Stimulated activated CD8-positive, alpha-beta memory T cell treated with anti-CD3 and anti-CD28 coated beads, Interleukin-4, amount 100 ng/mL, for 24 hours (primary cell): ENCODE measurements at places on chromosomes 12 and 14.

DNA sequence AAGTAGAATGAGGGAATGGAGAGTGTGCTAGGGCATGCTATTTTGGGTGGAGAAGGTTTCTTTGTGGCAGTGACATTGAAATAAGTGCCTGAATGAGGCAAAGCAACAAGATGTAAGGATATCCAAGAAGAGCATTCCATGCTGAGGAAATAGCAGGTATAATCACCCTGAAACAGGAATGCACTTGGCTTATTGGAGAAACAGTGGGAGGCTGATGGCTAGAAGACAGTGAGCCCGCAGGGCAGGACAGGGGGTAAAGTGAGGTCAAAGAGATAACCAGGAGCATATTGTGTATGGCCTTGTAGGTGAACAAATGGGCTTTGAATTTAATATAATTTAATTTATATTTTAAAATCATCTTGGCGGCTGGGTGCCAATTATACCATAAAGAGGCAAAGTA, 877.0 kb downstream of the DIO2 start:
- DNase-seq = no peak

- no peak for DNase-seq
Measured at GRCh38 chr12:67534046-67534445, 114.5 kb upstream of the DYRK2 start.

DNA sequence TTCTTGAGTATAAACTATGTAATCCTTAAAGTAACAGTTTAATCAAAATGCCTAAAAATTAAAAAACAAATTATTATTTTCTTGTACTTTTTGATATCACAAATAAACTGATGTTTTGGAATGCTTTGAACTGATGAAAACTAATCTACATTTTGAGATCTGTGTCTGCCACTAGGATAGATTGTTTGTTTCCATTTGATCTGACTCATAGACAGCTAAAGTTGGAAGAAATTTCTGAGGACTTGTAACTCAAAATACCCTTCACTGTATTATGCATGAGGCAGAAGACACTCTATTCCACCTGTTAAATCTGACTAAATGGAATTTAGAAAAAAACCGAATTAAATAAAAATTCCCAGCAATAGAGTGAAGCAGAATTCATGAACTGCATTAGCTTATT, 1400.0 kb upstream of the FLRT2 start:
- no peak for DNase-seq

GRCh38 chr12:85531341-85531740, 251.3 kb downstream of the ALX1 start:
- no peak for DNase-seq

- DNase-seq = no peak
Measured at GRCh38 chr12:40261937-40262336, 37.1 kb downstream of the LRRK2 start.

DNA sequence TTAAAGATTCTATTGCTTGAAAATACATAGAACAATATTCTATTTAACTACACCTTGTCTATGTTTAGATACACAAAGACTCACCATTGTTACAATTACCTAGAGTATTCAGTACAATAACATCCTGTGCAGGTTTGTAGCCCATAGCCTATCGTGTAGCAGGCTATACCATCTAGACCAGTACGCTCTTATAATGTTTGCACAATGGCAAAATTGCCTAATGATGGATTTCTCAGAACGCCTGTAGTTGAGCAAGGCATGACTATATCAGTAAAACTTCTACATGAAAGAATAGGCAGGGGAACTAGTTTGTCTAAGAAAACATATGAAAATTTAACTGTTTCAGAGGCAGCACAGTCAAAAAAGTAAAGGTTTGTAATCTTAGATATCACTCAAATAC, 375.9 kb downstream of the DAD1 start:
- DNase-seq = no peak

DNA sequence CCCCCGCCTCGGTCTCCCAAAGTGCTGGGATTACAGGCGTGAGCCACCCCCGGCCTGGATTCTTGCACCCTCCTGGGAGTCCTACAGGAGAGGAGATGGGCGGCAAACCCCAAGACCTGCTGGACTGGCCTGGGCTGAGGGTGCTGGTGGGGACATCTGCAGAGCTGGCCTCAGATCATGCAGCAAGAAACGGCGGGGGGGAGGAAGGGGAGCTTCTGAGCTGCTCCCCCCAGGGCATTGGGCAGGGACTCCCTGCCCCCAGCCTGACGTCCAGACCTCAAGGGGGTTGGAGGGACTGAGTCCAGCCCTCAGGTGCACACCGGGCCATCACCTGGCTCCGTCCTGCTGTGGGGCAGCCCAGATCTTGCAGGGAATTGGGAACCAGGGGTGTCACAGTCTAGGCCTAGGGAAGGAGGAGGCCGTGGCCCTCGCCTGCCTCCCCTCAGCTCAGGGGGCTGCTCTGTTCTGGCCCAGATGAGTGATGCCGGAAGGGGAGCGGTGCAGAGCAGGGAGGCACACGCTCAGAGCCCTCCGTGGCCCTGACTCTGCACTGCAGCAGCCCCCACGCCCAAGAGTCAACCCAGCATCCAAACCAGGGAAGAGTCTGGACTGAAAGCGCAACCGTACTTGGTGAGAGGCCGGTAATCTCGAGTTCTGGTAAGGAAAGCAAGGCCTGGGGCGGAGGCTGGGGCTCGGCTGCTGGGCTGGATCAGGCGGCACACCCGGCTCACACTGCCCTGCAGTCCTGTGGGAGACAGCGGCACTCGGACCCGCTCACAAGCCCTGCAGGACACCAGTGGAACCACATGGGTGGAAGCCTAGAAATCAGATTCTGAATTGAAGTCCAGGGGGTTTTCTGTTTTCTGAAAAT, 8.9 kb upstream of the AMN start:
- no peak for DNase-seq

- no peak for DNase-seq
Measured at GRCh38 chr12:72974954-72975555, 702.9 kb downstream of the TRHDE start.

GRCh38 chr14:51884086-51884927, 23.9 kb downstream of the GNG2 start:
- DNase-seq = no peak

DNA sequence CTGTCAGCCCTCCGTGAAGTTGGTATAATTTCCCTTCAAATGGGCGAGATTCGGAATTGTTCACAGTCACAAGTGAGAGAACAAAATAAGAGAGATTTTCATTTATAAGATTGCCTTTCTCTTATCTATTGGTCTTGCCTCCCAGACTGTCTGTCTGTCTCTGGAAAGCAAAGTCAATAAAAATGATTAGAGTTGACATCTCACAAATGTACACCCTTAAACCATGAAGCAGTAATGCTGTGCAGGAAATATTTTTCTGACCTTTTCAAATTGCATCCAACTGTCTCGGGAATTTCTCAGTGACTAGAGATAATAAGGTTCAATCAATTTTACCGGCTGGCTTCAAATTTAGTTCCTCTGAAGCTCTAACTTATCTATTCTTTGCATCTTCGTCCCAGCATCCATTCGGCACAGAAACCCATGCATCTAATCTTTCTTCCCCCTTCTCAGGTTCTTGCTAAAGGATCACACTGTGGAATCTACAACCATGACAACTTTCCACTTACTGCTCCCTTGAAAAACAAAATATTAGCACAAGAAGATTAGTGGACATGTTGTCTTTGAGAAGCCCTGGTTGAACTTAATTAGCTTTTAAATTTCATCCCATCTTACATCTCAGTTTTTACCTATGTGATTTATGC, 93.1 kb downstream of the RMST start:
- no peak for DNase-seq

- DNase-seq = no peak
Measured at GRCh38 chr14:79656496-79656895, 554.8 kb downstream of the DIO2 start.

- DNase-seq = no peak
Measured at GRCh38 chr12:102673606-102674005, 193.2 kb upstream of the IGF1 start.

GRCh38 chr14:73802431-73803188, 49.0 kb upstream of the PTGR2 start:
- DNase-seq = no peak
